ENCODE measurements at places on chromosomes 16 and 17.

DNA sequence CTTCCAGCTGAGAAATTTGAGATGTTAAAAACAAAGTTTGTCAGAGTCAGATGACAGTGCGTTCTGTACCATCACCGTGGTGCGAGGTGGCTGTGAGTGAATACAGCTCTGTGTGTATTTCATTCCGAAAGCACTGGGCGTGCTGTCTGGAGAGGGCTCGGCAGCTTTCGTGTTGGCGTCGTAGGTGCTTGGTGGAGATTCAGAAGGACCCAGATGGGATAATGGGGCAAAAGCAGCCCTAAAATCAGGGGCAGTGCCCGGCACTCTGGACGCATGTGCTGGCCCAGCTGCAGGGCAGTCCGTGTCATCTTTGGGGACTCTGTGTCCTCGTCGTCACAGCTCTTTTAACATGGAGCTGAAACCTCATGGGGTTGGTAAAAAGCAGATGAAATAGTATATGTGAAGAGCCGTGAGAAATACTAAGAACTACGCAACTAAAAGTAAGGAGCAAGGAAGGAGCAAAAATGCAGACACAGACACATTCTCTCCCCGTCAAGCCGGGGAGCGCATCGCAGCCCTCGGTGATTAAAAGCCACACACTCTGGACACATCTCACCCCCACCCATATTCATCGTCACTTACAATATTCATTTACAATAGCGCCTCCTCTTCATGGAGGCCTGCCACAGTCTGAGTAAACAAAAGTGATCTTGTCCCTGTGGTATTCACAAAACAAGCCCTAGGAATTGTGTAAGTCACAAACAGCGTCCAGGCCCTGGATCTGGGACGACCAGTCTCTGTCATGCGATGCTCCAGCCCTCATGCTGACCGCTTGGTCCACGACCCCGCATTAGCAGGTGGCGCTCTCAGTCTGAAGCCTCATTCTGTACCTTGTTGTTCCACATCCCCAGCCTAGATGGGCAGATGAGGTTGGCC lies 206.7 kb downstream of the RPTOR start:
- peak; percentile 88 for DNase-seq

- DNase-seq: no peak
Observed at GRCh38 chr17:46950997-46951621, 27.9 kb downstream of the RPRML start.

- no peak for DNase-seq
Observed at GRCh38 chr16:78903843-78904242, 696.7 kb downstream of the MAF start.

DNA sequence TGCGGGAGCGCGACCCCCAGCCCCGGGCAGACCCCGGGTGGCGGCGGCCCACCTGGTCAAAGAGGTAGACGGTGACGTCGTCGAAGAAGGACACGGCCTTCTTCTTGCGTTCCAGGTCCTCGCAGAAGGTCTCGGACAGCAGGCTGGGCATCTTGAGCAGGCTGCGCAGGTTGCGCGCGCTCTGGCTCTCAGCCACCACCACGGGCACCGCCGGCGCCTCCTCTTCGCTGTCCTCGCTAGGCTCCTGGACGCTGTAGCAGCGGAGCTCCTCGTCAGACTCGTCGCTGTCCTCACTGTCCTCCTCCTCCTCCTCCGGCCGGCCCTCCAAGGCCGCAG lies 45.2 kb upstream of the PVALEF start:
- DNase-seq: no peak

- peak; percentile 86 for DNase-seq
Observed at GRCh38 chr17:15262291-15263205, 2.6 kb downstream of the PMP22 start.

DNA sequence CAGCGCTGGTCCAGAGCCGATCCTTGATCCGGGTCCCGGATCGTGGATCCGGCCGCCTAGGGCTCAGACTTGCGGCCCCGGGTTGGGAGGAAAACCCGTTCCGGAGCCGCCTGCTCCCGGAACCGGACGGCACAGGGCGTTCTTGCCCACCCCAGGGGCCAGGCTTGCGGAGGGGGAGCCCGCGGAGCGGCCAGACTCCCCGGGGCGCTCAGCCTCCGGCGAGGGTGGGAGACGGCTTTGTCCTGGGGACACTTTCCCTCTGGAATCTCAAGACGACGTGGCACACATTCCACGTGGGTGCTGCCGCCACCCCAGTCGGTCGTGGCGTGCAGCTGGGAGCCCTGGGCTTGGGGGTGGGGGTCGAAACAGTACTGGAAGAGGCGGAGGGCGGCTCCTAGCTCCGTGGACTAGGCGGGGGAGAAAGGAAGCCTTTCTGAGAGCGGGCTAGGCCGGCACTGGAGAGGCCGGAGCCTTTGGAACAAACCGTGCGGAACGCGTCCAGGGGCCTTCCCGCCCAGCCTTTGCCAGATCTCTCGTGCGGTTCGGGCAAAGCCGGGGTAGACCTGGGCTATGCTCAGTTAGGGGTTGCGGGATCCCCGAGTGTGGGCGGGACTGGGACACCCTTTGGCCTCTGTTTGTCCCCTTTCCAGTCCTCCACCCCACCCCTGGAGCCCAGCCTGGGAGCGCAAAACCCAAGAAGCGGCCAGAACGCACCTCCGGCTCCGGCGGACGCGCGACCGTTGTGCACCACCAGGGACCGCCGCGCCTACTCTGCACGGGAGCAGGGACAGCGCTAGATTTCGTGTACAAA lies 26.5 kb downstream of the SREBF1 start:
- no peak for DNase-seq

GRCh38 chr17:29973005-29973404 lies 31.6 kb downstream of the EFCAB5 start:
- no peak for DNase-seq

DNA sequence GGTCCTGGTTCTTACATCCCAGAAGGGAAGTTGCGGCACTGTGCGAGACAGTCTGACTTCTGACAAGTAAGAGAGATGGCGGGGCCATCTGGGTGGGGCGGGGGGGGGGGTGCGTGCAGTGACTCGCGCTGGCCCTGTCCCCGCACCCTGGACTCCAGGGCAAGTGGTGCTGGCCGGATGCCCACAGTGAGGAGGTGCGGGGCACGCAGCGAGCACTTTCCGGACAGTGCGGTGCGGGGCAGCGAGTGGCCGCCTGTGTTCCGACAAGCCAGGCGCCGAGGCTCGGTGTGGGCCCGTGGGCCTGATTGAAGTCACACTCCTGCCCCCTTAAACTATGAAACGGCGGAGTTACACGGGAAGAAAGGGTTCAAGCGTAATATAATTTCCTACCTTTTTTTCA lies 106.4 kb downstream of the BANP start:
- DNase-seq: no peak

GRCh38 chr17:70091696-70092095 lies 16.7 kb downstream of the KCNJ16 start:
- no peak for DNase-seq

- DNase-seq: no peak
Observed at GRCh38 chr17:37174205-37174604, 201.6 kb upstream of the C17orf78 start.

DNA sequence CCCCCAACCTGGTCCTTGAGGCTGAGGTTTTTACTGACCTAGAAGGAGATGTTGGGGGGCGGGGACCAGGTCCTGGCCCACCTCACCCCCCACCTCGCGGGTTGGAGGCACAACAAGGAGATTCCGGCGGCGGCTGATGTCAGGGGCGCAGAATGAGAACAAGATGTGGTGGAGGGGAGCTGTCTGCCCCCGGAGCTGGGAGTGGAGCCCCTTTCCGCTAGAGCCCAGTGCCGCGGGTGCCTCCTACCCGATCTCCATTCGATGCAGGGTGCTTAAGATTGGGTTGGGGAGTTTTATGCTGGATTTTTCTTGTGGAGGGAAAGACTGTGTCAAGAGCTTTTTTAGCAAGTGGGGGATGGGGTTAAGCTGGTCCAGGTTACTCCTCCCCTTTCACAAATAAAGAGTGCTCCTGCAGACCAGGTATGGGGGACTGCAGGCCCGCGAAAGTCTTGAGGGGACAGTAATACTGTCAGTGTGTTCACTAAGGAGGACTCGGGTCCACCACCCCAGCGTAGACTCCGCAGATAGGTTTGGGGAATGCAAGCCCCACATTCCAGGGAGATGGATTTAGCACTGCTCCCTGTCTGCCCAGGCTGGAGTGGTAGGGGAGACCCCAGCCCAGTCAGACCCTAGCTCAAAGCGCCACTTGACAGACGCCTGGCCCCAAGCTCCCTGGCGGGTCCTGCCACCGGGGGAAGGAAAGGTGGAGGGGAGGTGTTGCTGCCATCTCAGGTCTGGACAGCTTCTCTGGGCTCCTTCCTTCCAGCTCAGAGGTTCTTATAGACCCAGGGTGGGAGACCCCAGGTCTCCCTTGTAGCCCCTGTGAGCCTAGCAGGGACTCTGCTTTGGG lies 2.0 kb downstream of the CACNA1G start:
- no peak for DNase-seq

DNA sequence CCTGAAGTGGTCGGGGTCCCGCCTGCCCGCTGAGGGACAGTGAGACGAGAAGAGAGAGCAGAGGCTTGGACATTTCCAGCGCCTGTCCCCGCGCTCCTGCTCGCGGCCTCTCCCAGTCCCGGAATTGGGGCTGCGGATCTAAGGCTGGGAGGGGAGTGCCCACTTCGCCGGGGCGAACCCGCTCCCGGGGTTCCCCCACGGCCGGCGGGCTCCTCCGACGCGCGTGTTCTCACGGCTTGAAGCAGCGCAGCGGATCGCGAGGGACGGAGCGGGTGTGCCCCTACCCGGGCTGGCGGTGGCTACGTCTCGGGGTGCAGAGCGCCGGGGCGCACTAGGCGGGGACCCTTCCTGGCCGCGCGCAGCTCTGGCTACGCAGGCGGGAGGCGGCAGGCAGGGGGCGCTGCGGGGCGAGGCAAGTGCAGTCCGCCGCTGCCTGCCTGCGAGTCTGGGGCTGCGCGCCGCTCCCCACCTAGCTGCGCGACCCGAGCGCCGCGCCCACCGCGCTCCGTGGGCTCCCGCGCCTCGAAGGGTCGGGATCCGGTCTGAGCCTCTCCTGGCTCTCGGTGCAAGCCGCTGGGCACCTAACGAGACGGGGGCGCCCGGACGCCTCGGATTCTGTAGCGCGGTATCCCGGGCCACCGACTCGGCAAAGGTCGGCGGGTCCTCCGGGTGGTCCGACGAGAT lies 1.2 kb downstream of the NGFR start:
- DNase-seq: no peak

GRCh38 chr17:11997972-11998233 lies 628 bp upstream of the ZNF18 start:
- DNase-seq: no peak

DNA sequence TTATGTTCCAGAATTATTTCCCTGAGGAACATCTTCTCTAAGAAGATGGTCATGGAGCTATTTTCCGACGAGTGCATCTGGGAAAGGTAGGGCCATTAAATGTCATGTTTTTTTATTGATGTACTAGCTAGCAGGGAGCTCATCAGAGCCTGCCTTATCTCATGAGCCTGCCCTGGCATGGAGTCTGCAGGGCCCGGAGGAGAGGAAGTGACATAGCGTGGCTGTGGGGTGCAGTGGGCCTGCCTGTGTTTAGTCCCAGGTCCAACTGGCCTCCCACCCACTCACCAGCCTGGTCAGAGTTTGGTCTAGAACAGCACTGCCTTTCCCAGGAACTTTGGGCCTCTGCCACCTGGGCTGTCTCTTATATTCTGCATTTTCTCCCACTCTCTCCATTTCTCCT lies 389.8 kb downstream of the SNX29 start:
- no peak for DNase-seq

DNA sequence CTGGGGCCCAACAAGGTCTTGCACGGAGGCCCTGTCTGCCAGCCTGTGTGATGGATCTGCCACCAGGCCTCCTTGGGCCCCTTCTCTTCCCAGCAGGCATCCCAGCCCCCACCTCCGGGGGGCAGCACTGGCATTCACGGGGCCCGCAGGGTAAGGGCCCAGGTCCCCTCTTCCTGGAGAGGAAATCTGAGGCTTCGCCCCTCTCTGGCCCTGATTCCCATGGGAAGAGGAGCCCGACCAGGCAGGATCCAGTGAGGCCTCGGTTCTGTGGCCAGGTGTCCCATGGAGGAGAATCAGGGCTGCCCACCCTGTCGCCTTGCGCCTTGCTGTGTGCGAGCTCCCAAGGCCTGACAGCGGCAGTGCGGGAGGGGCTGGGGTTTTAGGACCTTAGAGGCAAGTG lies 48.4 kb downstream of the PDPK1 start:
- DNase-seq: no peak

DNA sequence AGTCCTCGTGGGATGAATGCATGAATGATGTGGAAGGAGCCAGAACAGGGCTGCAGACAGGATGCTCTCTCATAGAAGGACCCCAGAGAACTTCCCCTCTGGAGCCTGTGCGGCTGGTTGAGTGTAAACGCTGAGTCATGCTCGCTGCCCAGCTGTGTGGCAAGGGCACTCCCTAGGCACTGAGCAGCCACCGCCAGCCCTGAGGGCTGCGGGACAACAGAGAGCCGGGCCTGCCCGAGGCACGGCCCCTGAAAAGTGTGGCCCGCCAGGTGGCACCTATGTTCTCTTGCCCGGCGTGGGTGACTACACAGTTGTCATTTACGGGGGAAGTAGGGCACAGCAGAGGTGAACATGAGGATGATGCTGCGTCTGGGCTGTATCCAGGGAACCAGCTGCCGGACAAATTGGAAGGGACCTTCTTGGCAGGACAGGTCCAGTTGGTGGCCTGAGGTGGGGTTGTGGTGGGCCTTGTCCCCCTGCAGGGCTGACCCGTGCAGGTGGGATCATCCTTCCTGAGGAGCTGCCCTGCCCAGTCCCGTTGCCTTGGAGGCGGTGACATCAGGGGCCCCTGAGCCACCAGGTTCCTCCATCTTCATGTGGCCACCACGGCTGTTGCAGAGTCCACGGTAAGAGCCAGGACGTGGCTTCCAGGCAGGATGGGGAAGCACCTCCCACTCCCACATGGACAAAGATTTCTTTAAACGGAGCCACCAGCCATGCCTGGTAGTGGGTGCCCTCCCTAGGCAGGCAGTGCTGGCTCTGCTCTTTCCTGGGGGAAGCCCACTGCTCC lies 94.8 kb upstream of the CBX4 start:
- DNase-seq: no peak

GRCh38 chr16:85443531-85443930 lies 169.6 kb upstream of the GSE1 start:
- DNase-seq: no peak

GRCh38 chr17:60249290-60249826 lies 99.6 kb downstream of the CA4 start:
- DNase-seq: no peak

DNA sequence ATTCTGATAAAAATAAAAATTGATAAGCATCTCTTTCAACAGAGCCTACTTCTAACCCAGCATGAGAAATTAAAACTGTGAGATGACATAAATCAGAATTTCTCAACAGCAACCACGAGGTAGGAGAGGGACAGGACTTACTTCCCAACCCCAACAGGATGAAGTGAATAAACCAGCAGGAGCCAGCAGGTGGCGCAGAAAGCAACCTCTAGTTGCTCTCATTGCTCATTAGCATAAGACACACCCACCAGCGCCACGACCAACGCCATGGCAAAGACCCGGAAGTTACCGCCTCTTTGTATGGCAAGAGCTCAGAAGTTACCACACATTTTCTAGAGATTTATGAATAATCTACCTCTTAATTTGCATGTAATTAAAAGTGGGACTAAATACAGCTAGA lies 189.4 kb upstream of the CDH8 start:
- DNase-seq: no peak

- DNase-seq: no peak
Observed at GRCh38 chr17:47987240-47987835, 16.4 kb downstream of the CDK5RAP3 start.

Measured in GM04504 (cell line).